Diencephalon (tissue), 1 donor: ENCODE measurements at places on chromosomes 2 and 18. TPM values are rescaled to one million over a fixed set of nuclear protein-coding genes. Genes with fewer than 3 reads are reported as not detected.

CCL20 gene
- total RNA-seq = not detected

SERPINB3 gene
- total RNA-seq = not detected

C2orf69 gene
- 34.8 TPM for total RNA-seq

LRP2 gene
- 11.5 TPM for total RNA-seq

KYNU gene
- total RNA-seq = 0.23 TPM

ANKRD53 gene
- total RNA-seq = 0.92 TPM

TMEM17 gene
- total RNA-seq = 7.8 TPM

GALNT13 gene
- total RNA-seq = 37.8 TPM

SCN7A gene
- total RNA-seq = 19.6 TPM
